ENCODE measurements at places on chromosomes 12 and 14. TPM values are rescaled to one million over a fixed set of nuclear protein-coding genes. Genes with fewer than 3 reads are reported as not detected.

- DNase-seq, result no peak
Observed at GRCh38 chr12:4591180-4591687, 29.2 kb downstream of the DYRK4 start.

DNA sequence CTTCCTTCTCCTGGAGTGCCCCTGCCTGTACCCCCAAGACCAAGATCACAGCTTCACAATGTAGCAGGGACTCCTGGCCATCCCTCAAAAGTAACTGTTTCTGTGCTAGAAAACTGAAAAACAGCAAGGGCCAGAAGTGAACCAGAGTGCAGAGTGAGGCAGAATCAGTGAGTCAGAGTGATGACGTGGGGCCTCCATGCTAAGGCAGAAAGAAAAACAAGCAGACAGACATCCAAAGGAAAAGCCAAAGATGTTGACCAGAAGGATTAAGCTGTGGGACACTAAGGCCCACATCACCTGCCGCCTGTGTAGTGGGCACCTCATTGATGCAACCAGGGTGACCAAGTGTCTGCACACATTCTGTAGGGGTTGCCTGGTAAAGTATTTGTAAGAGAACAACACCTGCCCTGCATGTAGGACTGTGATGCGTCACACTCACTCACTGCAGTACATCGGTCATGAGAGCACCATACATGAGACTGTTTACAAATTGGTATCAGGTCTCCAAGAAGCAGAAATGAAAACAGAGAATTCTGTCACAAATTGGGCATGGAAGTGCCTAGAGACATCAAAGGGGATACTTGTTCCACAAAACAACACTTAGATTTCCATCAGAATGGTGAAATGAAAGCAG, 51.2 kb downstream of the ARMH4 start:
- DNase-seq, result no peak

GRCh38 chr12:62692884-62693283, 226.3 kb downstream of the MON2 start:
- no peak for DNase-seq

GRCh38 chr12:111417290-111417689, 11.6 kb downstream of the SH2B3 start:
- no peak for DNase-seq

DNA sequence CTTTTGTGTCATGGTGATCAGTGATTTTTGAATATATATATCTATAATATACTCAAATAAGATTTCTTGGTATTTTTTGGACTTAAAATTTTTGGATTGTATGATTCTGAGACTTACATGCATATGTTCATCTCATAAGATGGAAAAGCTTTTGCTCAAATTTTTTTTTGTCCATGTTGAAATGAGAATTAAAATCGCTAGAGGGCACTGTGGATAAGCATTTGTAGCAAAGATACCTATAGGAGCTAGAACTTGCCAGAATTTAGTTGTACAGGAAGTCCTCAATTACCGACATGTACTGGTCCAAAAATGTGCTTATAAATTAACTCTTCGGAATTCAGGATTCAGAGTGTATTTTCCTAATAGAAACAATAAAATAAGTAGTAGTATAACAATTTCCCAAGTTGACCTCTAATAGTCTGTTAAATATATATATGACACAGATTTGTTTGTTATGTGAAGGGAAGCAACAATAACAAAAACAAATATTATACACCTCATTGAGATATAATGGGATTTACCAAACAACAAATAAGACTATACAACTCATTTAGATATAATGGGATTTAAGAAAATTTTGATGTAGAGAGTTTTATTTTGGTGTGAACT, 179.6 kb downstream of the TMEM117 start:
- no peak for DNase-seq

- DNase-seq, result no peak
Observed at GRCh38 chr12:123232472-123232806, 502 bp downstream of the MPHOSPH9 start.

- DNase-seq, result no peak
Observed at GRCh38 chr12:52231305-52232202, 1.5 kb upstream of the KRT7 start.

GRCh38 chr14:71398450-71398849, 491.2 kb downstream of the PCNX1 start:
- DNase-seq, result no peak

GRCh38 chr12:96623656-96624217, 134.4 kb downstream of the CFAP54 start:
- DNase-seq, result no peak

GRCh38 chr14:54474232-54474793, 14.5 kb downstream of the GMFB start:
- DNase-seq, result no peak

- DNase-seq, result no peak
Observed at GRCh38 chr12:92175961-92176360, 30.3 kb upstream of the BTG1 start.

- no peak for DNase-seq
Observed at GRCh38 chr12:12925388-12925787, 26.6 kb downstream of the GPRC5D start.

- DNase-seq, result no peak
Observed at GRCh38 chr14:40248671-40249070, 816.4 kb upstream of the FBXO33 start.

- no peak for DNase-seq
Observed at GRCh38 chr14:31582836-31583452, 21.7 kb downstream of the NUBPL start.

- no peak for DNase-seq
Observed at GRCh38 chr12:21906919-21907493, 34.2 kb downstream of the ABCC9 start.

- DNase-seq, result no peak
Observed at GRCh38 chr12:51392556-51393237, 1.5 kb upstream of the GALNT6 start.

DNA sequence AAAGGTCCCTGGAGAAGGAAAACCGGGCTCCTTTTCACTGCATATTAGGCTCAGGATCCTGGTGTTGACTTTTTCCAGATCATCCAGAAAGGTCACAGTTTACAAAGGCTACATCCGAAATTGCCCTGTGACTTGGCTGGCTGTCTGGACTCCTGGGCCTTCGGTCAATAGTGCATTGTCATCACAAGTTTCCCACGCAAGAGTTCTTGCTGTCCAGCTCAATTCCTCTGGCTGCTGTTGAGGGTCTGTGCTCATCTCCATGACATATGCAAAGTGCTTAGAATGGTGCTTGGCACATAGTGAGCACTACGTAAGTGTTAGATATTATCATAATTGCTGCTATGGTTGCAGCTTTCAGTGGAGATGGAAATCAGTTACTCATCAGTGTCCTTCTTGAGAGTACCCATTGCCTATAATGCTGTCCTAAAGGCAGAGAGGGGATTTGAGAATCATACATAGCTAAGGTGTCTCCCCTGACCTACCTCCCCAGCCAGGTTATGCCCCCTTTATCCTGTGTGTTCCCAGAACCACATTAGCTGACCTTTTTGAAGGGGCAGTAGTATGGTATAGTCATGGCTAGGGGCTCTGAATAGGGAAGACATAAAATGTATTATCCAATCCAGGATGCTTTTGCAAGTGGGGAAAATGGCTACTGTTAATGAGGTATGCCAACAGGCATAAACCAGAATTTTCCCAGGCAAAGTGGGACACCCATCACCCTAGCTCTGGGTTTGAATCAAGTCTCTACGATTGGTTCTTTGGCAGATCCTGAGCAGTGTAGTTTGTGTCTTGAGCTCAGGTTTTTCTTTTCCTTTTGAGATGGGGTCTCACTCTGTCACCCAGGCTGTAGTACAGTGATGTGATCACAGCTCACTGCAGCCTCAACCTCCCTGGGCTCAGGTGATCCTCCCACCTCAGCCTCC, 132.0 kb upstream of the CCND2 start:
- DNase-seq, result no peak

DNA sequence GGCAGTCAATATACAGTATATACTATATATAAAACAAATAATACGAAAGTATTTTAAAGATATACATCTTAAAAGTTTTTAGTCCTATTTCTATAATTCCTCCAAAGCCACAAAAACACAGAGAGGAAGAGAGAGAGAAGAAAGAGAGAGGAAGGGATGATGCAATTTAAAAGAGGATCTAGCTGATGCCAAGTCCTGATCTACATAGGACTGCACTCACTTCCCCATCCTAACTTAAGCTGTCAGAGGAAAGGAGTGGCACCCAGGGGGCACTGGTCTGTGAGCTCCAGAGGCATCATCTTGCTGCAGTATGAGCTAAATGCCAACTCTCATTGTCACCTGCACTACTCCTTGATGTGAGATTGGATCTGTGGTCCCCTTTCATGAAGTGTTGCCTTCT, 95.8 kb downstream of the C12orf42 start:
- DNase-seq, result no peak

DNA sequence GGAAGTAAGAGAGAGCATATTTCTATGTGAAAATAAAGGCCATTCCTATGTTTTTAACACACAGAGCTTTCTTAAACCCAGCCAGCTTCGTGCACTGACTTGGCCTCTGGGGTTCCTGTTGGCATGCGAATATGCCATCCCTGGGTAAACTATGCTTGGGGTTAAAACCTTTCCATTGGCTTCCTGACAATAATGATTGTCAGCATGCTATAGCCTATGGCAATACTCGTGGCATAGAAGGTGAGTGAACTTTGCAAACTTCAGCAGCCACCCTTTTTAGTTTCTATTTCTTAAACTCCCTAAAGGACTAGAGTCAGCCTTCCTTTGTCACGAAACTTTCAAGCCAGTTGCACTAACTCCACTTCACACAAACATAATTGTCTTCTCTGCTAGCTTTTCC, 148.4 kb upstream of the RGS6 start:
- no peak for DNase-seq

DNA sequence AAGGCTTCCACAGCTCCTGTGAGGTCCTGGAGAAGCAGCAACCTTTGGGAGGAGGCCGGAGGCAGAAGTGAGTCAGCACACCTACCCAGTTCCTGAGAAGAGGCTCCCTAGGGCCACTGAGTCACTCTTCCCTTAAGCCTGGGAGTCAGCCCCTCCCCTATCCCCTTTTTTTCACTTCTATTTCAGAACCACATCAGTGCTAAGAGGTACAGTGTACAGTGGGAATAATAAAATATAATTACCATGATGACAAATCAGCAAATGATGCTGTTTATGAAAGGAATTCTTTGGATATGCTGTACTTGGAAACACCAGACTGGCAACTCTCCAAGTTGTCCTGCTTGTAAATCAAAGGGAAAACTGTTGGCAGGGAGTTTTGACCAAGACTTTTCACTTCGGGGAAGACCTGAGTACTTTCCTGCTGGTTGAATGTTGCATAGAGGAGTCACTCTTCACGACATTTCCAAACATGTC, 7.8 kb upstream of the TBPL2 start:
- DNase-seq, result no peak

- DNase-seq, result no peak
Observed at GRCh38 chr12:70364695-70365397, 1.2 kb upstream of the KCNMB4 start.

DNA sequence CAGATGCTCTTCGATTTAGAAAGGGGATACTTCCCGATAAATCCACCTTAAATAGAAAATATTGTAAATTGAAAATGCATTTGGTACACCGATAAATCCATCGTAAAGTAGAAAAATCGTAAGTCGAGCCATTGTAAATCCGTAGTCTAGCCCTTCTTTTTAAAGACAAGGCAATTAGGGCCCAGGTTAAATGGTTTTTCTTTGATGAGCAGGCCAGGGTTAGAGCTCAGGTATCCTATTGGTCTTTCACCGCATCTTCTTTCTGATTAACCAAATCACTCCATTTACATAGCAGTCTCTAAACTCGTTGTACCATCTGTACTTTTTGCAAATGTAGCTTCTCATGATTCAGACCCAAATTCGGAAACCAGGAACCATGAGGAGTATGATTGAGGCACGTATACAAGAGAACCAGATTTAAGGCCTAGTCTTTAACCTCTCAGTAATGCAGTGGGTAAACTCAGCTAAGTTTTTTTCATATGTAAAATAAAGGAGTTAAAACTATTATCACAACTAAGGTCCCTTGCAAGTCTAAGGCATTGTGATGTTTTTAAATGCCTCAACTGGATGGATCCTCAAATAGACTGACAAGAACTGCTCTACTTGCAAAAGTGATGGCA, 2.2 kb upstream of the YAF2 start:
- no peak for DNase-seq

DNA sequence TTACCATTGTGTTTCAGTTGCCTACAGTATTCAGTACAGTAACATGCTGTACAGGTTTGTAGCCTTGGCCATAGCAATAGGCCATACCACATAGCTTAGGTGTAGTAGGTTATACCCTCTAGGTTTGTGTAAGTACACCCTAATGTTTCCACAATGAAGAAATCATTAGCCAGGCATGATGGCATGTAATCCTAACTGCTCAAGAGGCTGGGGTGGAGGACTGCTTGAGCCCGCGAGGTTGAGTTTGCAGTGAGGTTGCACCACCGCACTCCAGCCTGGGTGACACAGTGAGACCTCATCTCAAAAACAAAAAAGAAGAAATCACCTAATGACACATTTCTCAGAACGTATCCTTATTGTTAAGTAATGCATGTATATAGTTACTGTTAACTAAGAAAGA, 63.2 kb upstream of the KTN1 start:
- no peak for DNase-seq

- peak; percentile 44 for DNase-seq
Observed at GRCh38 chr12:31518680-31519227, 72.2 kb downstream of the DENND5B start.

GRCh38 chr12:38697289-38697688, 208.1 kb downstream of the CPNE8 start:
- DNase-seq, result no peak

- no peak for DNase-seq
Observed at GRCh38 chr12:75917715-75918114, 113.9 kb downstream of the PHLDA1 start.

DNA sequence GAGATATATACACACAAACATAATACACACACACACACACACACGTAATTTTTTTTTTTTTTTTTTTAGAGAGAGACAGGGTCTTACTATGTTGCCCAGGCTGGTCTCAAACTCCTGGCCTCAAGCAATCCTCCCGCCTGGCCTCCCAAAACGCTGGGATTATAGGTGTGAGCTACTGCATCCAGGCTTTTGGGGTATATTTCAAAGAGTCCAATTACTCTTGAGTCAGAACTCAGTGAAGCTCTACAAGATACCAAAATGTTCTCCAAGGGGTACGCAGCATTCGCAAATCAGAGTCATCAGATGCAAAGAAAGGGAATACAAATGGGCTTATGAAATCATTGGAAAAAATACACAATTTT, 54.0 kb downstream of the PHLDA1 start:
- DNase-seq, result no peak

The SIX1 gene
- total RNA-seq, result not detected

The RASAL1 gene
- total RNA-seq, result 0.92 TPM

The SMCO2 gene
- not detected for total RNA-seq

The ARMH4 gene
- total RNA-seq, result 10.0 TPM

The FGF6 gene
- not detected for total RNA-seq

The IAPP gene
- total RNA-seq, result not detected

The REM2 gene
- 1.4 TPM for total RNA-seq

The FZD10 gene
- total RNA-seq, result 1.1 TPM

The METTL1 gene
- 9.2 TPM for total RNA-seq

The REP15 gene
- total RNA-seq, result 0.95 TPM

The OR4E2 gene
- total RNA-seq, result not detected

The LTA4H gene
- 62.1 TPM for total RNA-seq

The TRIM9 gene
- total RNA-seq, result 31.2 TPM

The SLC6A13 gene
- 0.40 TPM for total RNA-seq

The POTEM gene
- not detected for total RNA-seq

The RIPK3 gene
- 56.5 TPM for total RNA-seq

The TEX52 gene
- not detected for total RNA-seq

The RFX4 gene
- total RNA-seq, result 0.26 TPM
